Hematopoietic multipotent progenitor cell treated with erythropoietin and hydrocortisone succinate and interleukin-3 and kit ligand, for 4 days (in vitro differentiated cells): ENCODE measurements at places on chromosomes 2 and 18.

GRCh38 chr2:118989481-118989880, 47.5 kb downstream of the MARCO start:
- no peak for DNase-seq

GRCh38 chr2:26900831-26901321, 52.9 kb downstream of the DPYSL5 start:
- no peak for DNase-seq

- DNase-seq: no peak
Observed at GRCh38 chr2:108385411-108386071, 7.8 kb downstream of the SULT1C4 start.

GRCh38 chr2:48738806-48739205, 16.7 kb downstream of the LHCGR start:
- DNase-seq: no peak

- DNase-seq: no peak
Observed at GRCh38 chr2:71898851-71899681, 248.6 kb downstream of the CYP26B1 start.

- peak; percentile 83 for DNase-seq
Observed at GRCh38 chr2:238160206-238161129, 1.7 kb downstream of the ERFE start.

GRCh38 chr2:2926858-2927175, 450.8 kb downstream of the EIPR1 start:
- DNase-seq: no peak

GRCh38 chr2:199710551-199710950, 140.4 kb downstream of the FTCDNL1 start:
- DNase-seq: no peak

- DNase-seq: no peak
Observed at GRCh38 chr18:23857756-23858155, 156.8 kb upstream of the TTC39C start.

GRCh38 chr2:20400787-20401488, 45.9 kb upstream of the RHOB start:
- DNase-seq: no peak

- no peak for DNase-seq
Observed at GRCh38 chr2:178905261-178905660, 98.0 kb upstream of the TTN start.

DNA sequence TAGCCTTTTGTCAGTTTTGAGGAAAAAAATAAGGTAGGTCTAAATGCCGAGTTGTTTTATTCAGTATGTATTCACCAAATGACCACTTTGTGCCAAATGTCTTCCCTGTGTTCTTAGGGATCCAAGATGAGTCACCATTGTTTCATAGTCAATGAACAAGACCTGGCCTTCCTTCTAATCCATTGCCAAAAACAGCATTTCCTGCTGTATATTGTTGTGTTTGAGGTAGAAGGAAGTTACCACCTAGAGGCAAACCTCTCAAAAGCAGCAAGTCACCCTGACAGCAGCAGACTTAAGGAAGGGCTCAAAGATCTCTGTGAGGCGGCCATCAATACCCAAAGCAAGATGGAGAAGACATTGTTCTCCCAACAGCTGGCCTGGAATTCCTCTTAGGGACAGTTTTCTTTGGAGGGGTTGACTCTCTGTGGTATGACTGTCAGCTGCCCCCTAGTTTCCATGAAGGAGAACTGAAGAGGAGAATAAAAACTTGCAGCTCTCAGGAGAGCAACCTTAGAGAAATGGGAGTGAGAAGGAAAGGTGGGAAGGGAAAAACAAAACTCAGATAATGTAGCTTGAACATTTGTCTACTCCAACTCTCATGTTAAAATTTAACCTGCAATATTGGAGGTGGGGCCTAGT, 328.3 kb downstream of the LRATD1 start:
- DNase-seq: no peak

- no peak for DNase-seq
Observed at GRCh38 chr2:100242476-100242875, 79.8 kb downstream of the LONRF2 start.

GRCh38 chr2:30362468-30363081, 84.5 kb upstream of the LCLAT1 start:
- DNase-seq: no peak

DNA sequence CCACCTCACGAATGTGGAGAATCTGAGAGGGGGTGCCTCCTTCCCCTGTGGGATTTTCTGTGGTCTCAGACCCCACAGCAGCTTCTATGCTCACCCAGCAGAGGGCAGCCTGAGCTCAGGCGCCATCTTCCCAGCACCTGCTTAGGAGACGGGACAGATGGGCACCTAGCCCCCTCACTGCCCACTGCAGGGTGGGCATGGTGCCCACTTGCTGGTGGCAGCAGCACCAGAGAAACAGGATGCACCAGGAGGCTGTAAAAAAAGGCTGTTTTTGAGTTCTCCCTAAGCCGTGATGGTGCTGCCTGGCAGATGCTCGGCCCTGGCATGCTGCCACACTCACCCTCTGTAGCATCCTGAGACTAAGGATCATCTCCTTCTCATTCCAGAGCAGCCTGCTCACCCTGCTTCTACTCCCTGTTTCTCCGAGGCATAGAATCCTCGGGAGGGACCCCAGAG, 19.1 kb upstream of the SLC20A1 start:
- DNase-seq: peak; percentile 83

DNA sequence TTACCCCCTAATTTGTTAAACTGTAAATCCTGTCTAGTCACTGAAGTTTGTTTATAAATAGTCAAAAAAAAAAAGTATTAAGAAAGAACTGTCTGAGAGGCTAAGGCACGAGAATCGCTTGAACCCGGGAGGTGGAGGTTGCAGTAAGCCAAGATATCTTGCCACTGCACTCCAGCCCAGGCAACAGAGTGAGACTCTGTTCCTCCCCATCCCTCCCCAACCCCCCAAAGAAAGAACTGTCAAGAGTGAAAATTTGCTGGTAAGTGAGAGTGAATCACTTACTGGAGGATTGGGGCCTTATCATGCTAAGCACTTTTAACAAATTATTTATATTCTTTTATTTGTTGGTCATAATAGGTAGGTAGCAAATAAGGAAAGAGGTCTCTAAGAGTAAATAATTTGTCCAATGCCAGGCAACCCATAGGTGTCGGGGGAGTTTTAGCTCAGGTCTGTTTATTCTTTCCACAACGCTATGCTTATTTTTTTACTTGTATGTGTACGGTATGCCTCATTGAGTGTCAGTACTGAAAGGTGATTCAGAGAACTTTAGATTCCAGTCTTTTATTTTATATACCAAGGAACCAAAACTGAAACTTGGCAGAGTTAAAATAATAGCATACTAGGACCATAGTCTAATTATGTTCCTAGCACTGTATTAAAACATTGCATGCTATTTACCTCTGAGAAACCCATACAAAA, 2.5 kb downstream of the TAF4B start:
- DNase-seq: peak; percentile 32

DNA sequence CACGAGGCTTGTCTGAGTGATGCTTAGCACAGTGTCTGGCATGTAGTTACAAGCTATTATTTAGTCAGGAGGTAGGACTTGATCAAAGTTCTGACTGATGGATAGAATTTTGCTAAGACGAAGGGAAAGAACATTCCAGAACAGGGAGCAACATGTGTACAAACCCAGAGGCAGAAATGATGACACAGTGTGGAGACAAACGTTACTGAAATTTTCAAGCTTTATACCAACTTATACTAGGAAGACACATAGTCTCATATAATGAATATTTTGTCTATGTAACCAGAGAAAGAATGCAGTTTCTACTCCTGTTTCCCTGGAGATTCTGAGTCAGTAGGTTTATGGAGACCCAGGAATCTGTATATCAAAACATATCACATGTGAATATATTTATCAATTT, 123.4 kb downstream of the FAM124B start:
- DNase-seq: no peak

DNA sequence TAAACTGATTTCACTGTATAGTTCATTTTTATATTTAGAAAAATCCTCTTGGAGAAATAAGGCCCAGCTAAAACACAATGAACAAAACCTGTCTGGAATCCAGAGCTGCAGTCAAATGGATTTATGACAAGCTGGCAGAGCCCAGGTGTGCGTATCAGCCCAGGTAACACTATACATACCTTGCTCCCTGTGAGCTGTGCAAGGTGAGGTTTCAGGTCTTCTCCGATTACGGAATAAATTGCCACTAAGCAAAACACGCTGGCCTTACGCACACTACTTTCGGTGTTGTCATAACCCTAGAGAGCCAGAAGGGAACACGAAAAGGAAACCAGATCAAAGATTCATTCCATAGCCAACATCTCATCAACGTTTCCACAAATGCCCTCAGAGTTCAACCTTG, 61.9 kb upstream of the TFCP2L1 start:
- no peak for DNase-seq

- no peak for DNase-seq
Observed at GRCh38 chr18:37653618-37654017, 88.0 kb upstream of the CELF4 start.

DNA sequence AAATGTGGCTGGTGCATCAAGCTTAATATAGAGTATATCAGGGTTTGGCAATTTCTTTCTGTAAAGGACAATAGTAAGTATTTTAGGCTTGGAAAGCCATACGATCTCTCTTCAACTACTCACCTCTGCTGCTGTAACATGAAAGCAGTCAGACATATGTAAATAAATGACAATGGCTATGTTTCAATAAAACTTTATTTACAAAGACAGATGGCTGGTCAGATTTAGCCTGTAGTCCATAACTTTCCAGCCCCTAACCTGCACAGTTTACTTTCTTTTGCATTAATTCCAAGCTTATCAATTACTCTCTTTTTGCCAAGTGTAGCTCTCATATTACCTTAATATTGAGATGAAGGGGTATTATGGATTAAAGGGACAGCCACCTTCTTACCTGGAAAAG, 83.1 kb downstream of the LRATD1 start:
- DNase-seq: no peak

GRCh38 chr2:144310484-144310883, 209.4 kb downstream of the ZEB2 start:
- DNase-seq: no peak

DNA sequence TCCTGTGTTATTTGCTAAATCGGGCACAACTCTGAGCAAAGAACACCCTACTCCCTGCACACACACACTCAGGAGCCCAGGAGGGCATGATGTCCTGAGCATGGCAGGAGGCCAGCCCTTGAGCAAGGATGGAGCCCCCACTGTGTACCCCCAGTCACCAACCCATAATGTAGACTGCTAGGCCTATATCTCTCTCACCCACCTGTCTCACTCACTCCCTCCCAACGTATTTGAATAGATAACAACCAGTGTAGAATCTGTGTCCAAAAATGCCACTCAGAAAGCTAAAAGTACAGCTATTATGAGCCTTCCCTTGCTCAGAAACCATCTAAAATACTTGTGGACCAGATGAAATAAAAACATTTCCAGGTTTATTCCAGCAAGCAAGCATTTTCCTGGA, 29.3 kb downstream of the MERTK start:
- DNase-seq: peak; percentile 77

DNA sequence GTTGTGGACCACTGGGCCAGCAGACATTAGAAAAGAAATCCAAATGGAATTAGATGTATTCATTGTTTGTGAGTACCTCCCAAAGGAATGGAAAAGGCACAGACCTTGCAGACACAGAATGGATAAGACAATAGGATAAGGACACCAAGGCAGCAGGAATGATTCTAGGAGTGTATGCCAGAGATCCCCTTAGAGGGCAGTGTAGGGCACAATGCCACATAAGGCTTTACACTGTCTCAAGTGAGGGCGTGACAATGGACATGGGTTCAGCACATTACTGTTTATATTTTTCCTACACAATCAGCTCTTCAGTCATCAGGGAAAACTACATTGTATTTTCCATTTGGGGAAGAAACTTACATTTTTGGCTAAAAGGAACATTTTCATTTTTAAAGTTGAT, 250.9 kb downstream of the PTH2R start:
- no peak for DNase-seq

DNA sequence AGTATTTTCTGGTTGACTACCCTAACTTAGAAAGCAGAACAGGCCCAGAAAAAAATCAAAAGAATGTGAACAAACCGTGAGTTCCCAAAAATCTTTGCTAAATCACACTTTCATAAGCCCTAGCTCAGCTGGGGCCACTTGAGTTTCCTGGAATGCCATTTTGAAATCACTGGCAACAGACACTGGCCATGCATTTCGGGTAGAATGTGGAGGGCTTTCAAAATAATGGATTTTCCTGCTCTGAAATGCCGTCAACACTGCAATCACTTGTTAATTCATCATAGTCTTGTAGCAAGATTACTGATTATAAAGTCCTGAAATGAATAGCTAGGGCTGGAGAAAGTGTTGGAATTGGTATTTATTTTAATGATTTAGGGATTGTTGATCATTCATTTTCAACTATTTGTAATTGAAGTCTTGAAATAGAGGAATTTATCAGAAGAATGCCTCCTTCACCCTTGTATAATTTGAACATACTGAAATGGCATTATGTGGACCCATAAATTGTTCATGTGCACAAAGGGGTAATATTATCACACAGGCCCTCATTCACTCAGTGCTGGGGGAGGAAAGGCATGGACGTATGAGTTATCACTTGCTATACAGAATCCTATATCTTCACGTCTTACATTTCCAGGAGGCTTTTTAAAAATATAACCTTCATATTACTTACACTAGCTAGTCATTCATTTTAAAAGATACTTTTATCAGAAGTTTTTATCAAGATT, 134.8 kb downstream of the DTNA start:
- no peak for DNase-seq

DNA sequence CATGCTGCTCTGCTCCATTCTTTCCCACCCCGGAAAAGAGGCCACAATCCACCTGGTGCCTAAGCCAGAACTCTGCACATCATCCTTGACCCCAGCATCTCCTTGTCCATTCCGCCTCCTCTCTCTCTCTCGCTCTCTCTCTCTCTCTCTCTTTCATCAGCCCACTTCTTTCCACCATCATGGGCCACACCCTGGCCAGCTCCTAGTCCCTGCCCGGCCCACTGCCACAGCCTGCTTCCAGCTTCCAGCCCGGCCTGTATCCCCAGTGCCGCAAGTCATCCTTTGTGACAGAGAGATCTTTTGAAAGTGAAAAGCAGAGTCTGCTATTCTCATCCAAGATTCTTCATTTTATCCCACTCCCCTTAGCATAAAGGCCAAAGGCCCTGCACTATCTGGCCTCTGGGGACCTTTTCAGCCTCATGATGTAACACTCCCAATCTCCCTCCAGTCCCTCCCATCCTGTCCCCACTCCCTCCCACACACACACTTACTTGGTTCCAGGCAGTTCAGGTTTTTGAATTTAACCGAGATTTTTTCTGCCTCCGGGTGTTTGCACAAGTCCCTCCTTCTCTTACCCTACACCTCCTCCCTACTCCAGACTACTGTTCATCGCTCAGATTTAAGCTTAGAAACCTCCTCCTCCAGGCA, 214.0 kb downstream of the EN1 start:
- DNase-seq: no peak
